NCI-H82 (cell line): ENCODE measurements at places on chromosomes 3 and 15.

GRCh38 chr3:128875556-128876120 is 3.8 kb upstream of the ACAD9 start:
- peak; percentile 77 for DNase-seq

DNA sequence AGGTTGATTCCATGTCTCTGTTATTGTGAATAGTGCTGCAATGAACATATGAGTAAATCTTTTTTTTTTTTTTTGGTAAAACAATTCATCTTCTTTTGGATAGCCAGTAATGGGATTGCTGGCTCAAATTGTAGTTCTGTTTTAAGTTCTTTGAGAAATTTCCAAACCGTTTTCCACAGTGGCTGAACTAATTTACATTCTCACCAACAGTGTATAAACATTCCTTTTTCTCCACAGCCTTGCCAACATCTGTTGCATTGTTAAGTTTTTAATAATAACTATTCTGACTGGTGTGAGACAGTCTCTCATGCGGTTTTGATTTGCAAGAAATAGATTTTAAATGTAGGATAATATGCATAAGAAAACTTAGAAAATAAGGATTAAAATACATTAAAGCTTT is 279.0 kb upstream of the EPHA3 start:
- DNase-seq: no peak

DNA sequence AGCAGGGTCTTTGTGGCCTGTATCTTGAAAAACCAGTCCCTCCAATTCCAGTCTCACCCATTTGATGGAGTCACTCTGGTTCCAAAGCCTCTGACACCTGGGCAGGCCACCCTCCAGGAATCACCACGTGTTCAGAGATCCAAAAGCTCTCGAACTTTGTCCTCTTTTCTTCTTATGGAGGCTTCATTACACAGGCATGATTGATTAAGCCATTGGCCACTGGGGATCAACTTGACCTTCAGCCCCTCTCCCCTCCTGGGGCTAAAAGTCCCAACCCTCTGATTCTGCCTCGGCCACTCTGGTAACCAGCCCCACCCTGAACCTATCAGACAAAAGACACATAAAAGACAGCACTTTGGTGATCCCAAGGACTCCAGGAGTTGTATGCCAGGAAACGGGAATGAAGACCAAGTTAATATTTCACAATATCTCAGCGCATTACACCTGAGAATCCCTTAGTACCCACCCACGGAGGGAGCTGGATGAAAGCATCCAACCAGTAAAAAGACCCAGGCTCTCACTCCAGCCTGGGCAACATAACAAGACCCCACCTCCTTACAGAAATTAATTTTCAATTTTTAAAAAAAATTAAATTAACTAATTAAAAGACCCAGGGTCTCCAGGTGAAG is 23.0 kb upstream of the SSUH2 start:
- DNase-seq: no peak

GRCh38 chr3:138327831-138328230 is 1.8 kb downstream of the NME9 start:
- DNase-seq: no peak

GRCh38 chr15:51312166-51313073 is 26.0 kb downstream of the CYP19A1 start:
- DNase-seq: no peak

DNA sequence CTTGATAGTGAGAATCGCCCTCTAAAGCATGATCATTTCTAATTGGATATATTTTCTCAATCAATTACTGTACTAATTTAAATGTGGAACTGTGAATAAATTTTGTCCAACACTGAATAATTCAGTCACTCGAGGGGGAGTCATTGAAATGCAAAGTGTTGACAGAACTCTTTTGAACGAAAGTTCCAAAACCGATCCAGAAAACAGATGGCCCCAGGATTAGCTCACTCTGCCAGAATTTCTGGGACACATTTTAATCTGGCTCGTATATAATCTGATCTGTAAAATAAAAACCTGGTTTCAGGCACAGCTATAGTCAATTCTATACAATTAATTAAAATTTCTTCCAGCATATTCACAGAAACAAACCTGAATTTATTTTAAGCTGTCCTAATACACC is 580.4 kb downstream of the ROBO1 start:
- peak; percentile 80 for DNase-seq

DNA sequence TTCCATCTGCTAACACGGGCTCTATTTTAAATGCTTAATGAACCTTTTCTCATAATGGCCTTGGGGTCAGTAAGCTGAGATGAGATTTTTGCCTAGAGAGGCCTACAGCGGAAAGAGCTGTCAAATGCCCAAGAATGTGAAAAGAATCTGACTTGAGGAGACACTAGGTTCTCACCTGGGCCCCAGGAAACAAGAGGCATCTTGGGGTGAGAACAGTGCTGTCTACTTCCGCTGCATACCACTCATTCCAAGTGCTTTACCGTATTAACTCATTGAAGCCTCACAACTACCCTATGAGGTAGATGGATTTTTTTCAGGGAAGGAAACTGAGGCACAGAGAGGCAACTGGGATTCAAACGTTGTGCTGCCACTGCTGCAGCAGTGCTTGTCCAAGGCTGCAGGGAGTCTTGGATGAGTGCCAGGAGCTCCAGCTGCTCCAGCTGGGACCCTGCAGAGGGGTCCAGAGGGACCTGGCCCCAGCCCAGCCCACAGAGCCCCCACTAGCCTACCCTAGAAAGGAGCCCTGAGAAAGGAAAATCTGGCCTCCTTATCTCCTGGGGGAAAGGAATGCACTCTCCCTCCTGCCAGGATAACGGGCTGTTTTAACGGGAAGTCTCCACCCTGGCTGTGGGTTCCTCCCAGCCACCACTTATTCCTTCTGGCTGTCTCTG is 68.4 kb downstream of the SLC12A8 start:
- DNase-seq: peak; percentile 76

GRCh38 chr15:31799715-31800321 is 230.5 kb upstream of the CHRNA7 start:
- DNase-seq: no peak

- DNase-seq: peak; percentile 79
Measured at GRCh38 chr3:89113893-89114840, 6.7 kb downstream of the EPHA3 start.

GRCh38 chr15:85488997-85489396 is 108.6 kb downstream of the AKAP13 start:
- DNase-seq: no peak

DNA sequence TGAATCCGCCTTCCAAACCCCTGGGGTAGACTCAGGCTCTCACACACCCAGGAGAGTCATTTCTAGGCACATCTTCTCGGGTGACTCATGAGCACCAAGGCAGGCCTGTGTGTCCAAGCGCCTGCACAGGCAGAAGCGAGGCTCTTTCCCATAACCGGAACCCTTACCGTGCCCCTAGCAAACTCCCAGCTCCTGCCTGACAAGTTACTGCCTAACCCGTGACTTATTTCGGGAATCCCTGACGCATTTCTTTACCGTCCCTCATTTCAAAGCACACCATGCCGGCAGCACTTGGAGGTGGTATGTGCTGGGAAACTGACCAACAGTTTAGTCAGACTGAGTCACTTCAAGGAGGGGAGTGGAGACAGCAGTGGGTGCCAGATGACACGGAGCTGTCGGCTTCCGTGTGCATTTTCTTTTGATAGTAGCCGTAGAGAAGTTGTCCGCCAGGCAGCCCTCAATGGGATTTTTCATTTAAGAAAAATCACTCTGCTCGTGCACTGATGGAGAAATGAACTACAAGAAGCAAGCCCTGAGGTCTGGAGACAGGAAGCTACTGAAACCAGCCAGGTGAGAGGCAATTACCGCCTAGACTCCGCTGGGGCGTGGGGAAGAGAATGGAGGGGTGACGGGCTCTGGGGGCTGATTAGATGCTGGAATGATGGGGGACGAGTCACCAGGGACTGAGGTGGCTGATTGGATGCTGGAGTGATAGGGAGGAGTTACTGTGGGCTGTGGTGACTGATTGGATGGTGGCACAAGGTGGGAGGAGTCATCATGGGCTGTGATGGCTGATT is 17.3 kb upstream of the HRH1 start:
- DNase-seq: peak; percentile 81
